ENCODE measurements at places on chromosomes 16 and 17.

GRCh38 chr17:45030733-45031132 is 20.7 kb downstream of the DCAKD start:
- DNase-seq, result no peak

DNA sequence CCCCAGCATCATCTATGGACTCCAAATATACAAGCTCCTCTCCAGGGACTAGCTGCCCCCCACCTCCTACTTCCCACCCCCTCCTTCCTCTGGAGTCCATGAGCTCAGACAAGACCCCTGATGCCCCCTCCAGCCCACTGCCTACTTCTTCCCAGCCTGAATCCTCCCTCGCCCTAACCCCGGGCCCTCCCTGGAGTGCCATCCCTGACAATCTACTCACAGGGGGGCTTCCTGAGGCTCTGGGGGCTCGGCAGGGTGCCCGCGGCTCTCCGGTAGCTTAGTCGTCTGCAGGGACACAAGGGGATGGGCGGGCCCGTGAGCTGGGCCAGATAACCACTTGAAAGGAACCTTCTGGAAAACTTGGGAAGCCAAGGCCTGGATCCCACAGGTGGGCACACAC is 15.1 kb downstream of the MPP3 start:
- DNase-seq, result no peak

GRCh38 chr17:16954521-16954920 is 17.4 kb downstream of the TNFRSF13B start:
- no peak for DNase-seq

- no peak for DNase-seq
Observed at GRCh38 chr17:46917516-46917915, 5.4 kb upstream of the GOSR2 start.

DNA sequence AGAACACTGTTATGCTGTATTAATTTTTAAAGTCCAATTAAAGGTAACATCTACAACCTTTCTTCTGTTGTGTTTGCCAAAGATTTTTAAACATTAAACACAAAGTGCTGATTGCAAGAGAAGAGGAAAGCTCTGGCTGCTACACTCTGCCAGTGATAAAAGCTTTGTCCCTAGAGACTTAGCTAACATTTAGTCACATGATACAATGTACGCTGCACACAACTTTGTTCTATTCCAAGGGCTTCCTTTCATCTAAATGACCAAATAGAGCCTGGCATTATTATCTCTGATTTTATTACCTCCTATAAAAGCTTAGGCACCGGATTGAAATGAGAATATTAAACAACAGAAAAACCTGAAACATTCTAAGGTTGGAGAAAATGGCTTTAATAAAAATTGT is 388.7 kb upstream of the PMFBP1 start:
- DNase-seq, result no peak

DNA sequence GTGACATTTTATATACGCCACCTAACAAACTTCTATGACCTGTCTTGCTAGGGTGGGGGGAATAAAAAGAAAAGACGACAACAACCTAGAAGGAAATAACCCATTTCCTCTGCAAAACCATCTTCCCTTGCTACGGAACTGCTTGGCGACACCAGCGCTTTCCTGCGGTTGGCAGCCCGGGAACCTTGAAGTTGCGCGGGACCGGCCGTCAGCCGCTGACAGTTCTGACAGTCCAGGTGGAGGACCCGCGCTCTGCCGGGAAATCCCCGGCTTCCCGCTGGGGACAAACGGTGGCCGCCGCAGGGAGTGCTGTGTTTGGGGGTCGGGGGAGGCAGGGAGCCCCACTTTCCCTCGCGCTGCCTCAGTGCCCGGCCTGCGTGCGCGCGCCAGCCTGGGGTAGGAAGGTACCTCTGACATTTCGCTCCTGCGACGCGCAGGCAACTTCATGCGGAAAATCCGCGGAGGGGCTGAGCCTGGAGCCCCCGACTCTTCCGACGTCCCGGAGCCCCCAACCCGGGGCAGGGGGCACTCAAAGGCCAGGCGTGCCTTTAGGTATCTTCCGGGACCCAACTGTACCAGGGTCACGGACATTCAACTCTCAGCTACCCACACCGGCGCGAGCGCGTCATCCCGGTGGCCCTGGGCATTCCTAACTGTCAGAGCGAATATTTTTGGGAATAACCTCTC is 516 bp downstream of the SLC16A6 start:
- no peak for DNase-seq

DNA sequence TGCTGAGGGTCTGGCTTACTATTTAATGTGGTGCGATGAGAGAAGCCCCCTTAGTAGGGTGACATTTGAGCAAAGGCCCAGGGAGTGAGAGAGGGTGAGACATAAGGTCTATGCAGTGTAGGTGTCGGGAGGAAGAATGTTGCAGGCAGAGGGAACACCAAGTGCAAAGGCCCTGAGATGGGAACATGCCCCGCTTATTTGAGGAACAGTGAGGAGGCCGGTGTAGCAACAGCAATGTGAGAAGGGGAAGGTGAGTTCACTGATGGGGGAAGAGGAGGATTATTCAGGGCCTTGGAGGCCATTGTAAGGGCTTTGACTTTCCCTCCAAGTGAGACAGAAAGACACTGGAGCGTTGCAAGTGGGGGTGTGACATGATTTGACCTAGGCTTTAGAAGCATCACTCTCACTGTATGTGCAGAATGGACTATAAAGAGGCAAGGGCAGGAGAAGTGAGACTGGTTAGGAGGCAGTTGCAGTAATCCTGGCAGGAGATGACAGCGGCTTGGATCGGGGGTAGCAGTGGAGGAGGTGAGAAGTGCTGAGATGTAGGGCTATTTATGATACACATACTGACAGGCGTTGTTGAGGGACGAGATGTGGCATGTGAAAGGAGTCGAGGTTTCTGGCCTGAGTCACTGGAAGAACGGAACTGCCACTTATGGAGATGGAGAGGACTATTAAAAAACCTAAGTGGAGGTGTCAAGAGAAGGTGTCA is 145.3 kb downstream of the SPECC1 start:
- DNase-seq, result no peak

DNA sequence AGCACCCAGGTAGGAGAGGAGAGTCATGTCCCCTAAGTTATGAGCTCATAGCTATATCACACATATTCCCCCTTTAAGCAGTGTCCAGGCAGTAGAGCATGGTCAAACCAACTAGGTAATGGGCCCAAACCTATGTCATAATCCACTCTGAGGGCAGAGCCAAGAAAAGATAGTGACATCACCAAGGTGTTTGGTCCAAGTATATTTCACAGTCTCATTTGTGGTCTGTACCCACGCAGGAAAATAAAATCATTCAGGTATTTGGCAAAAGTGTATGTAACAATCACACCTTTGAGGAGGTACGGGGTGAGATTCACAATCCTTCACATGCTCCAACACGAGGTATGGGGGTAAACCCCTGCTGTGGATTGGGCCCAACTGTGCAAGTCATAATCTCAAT is 2112.8 kb downstream of the TP53TG3F start:
- no peak for DNase-seq

DNA sequence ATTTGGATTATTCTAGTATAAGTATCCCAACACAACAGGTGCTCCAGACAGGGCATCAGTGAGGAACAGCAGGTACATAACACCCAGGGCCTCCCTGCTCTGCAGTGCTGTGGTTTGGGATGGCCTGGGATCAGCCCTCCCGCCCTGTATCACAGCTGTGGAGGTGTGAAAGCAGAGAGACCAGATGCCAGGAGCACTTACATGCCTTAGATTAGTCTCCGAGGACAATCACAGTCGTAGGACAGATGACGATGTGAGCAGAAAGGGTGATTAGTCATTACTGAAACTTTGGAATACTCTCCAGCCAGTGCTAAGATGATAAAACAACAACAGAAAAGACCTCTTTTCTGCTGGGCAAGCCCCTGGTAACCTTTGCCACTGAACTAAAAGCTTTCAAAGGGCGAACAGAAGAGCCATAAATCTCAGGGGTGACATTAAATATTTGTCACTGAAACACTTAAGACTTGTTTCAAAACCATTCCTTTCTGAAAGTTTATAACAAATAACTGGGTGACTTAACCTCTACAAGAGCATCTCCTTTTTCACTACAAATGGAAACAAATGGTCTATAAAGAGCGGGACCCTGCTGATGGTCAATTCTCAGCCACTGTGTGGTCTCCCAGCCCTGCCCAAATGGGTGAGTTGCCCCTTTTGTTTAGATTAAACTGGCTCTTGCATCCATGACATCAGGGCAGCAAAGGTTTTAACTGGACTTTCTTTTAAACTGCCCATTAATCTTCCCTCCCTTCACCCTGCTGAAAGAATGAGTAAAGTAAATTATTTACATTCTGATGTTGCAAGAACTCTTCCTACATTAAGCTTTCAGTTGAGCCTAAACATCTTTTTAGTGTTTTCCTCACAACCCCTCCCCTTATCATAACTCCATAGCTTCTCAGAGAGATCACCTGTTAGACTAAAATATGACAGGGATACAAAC is 183.1 kb upstream of the COX10 start:
- no peak for DNase-seq

DNA sequence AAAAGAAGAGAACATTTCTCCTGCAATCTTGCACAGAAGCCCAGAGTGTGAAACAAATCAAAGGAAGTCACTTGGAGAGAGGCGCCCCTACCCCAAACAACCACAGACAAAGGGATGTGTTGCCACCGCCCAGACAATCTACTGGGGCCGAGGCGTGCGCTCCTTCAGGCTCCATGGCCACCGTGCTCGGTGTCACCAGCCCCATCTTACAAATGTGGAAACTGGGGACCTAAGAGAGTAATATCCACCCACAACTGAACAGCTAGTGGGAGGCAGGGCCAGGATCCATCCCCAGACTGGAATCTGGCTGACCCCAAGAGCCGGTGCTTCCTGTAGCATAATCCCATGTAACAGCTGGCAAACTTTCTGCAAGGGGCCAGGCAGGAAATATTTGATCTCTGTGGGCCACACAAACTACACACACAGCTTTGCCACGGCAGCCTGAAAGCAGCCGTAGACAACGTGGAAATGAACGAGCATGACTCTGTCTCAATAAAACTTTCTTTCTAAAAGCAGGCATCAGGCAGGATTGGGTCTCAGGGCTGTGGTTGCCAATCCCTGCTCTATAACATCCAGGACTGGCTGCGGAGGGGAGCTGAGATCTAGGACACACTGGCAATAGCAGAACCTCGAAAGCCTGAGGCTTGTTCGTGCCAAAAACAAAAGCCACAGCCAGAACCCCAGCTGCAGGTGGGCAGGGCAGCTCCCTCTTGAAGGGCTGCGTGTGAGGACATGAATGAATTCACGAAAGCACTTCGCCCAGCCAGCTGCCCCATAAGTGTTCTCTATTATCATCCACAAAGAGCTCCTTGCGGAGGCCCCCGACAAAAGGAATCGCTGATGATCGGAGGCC is 26.6 kb upstream of the GINS2 start:
- DNase-seq, result peak; percentile 73

- DNase-seq, result no peak
Observed at GRCh38 chr16:25109643-25110042, 1.9 kb upstream of the LCMT1 start.

DNA sequence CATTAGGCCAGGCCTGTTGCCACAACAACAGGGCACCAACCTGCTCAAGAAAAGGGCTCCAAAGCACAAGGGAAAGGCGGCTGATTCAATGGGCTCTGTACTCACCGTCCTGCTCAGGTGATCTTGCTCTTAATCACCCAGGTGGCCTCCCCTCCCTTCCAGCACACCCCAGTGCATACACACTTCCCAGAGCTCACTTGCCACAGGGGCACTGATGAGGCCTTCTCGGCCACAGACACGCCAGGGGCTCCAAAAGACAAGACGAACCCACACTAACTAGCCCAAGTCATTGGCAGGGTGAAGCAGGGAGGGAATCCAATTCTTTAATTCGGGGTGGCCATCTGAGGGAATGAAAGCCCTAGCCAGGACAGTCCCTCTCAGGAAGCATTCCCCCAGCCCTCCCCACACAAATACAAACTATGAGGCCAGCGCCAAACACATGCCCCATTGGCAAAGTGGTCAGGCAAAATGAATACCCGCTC is 1.4 kb downstream of the MYO18A start:
- DNase-seq, result no peak

DNA sequence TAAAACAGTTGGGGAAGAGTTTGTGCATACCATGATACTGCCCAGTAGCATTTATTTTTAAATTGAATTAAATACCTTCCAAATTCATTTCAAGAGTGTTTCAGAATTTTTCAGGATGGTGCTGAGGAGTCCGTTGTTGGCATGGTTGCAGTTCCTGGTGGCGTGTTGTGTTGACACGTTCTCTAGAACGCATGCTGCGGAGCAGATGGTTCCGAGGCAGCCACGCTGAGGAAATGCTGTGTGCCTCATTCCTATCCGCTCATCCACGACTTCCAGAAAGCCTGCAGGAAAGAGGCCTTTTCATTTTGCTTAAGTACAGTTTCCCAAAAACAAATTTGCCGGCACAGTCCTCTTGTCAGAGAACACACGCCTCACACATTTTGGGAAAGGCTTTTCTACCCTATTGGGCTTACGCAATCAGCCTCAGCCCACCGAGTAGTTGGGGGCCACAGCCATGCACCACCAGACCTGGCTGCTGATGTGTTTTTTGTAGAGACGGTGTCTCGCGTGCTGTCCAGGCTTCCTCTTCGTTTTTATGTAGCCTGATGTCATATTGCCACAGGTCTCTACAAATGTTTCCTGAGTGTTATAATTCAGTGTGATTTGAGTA is 32.1 kb upstream of the IL17C start:
- no peak for DNase-seq

DNA sequence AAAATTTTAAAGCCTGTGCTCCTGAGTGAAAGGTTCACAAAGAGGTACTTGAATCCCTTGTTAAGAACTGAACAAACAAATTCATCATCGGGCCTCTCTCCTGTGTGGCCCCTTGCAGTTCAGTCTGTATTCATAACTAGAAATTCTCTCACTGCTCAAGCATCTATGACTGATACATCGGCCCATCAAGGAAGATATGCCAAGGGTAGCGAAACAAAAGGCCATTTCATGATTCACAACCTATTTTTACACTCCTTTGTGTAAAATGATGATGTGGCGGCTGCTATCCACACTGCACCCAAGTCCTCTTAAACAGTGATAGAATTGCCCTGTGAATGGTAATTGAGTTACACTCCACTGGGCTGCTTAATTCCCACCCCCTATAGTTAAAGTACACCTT is 204.6 kb downstream of the STX8 start:
- peak; percentile 82 for DNase-seq

DNA sequence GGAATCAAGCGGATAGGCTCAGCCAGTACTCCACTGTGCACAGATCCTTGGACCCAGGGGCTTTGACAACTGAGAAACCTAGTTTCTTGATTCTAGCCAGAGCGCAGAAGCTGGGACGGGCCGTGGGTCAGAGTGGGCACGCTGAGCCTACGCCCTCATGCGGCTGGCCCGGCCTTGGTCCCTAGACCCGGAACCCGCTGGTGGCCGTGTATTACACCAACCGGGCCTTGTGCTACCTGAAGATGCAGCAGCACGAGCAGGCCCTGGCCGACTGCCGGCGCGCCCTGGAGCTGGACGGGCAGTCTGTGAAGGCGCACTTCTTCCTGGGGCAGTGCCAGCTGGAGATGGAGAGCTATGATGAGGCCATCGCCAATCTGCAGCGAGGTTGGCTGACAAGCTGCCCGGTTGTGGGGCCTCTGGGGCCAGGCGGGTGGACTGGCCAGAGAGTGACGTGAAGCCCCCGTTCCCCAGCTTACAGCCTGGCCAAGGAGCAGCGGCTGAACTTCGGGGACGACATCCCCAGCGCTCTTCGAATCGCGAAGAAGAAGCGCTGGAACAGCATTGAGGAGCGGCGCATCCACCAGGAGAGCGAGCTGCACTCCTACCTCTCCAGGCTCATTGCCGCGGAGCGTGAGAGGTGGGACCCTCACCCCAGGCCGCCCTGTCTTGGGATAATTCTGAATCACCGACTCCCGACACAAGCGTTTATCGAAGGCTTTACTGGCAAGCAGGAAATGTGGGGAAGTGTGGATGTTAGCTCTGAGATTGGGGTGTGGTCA is 946 bp downstream of the STUB1 start:
- no peak for DNase-seq

GRCh38 chr17:71521724-71522123 is 599.1 kb upstream of the SOX9 start:
- DNase-seq, result no peak

Measured in NCI-H1417 treated with DMSO at 0.1 percent for 48 hours (cell line).